Activated CD4-positive, CD25-positive, alpha-beta regulatory T cell (primary cell): ENCODE measurements at places on chromosomes 1 and 21.

- DNase-seq = no peak
Measured at GRCh38 chr1:31576201-31576669, at the start of gene TINAGL1. TINAGL1 (plus strand) TSS chr1:31576515; CDS start chr1:31577149, 634 bp downstream.

DNA sequence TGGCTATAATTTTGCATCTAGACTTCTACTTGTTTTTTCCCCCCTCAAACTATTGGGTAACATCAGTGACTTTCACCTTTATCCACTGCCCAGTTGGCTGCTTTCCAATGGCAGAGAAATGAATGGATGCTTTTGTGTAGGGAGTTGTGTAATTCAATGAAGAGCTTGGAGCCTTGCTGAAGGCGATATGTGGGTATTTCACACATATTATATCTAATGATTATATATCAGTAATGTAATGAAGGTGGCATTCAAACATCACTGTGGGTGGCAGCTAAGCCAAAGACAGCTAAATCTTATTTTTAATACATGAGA, 81.2 kb downstream of the TGFB2 start:
- DNase-seq = no peak

GRCh38 chr1:46166521-46167462, 8.1 kb upstream of the TSPAN1 start:
- no peak for DNase-seq

GRCh38 chr1:86356247-86356646, 39.9 kb downstream of the ODF2L start:
- DNase-seq = no peak

GRCh38 chr1:225254676-225255075, 173.2 kb downstream of the LBR start:
- no peak for DNase-seq

GRCh38 chr1:43465505-43466067, 11.9 kb upstream of the HYI start:
- no peak for DNase-seq

DNA sequence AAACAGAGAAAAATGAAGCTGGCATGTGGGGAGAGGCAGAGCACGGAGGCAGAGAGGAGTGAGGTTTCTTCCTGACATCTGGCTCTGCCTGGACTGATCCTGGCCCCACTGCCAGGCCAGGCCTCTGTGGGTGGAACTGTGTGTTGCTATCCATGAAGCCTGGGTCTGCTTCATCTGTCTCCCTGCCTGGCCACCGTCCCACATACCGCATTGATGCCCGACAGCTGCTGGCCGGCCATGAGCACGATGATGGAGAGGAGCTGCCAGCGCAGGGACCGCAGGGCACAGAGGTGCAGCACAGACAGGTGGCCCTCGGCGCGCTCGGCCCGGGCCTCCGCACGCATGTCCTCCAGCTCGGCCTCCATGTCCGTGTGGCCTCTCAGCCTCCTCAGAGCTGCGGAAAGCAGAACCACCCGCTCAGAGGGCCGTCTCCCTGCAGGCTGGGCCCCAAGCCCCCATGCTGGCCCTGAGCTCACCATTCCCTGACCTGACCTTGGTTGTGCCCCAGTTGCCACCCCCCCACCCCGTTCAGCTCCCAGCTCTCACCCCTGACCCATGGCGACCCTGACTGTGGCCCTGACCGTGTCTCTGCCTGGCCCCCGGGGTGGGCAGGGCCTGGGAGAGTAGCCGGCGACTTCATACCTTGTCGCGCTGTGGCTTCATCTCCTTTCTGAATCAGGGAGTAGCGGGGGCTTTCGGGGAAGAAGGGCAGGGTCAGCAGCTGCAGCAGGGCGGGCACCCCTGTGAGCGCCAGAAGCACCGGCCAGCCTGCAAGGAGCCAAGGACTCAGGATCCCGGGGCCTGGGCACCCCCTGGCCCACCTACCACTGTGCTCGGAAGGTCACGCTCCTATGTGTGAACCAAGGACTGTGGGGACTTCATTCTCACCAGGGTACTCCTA, 11.5 kb downstream of the SLC2A7 start:
- no peak for DNase-seq

- no peak for DNase-seq
Measured at GRCh38 chr1:181152892-181153633, 64.6 kb downstream of the IER5 start.

- no peak for DNase-seq
Measured at GRCh38 chr1:15683345-15684039, 628 bp upstream of the PLEKHM2 start.

DNA sequence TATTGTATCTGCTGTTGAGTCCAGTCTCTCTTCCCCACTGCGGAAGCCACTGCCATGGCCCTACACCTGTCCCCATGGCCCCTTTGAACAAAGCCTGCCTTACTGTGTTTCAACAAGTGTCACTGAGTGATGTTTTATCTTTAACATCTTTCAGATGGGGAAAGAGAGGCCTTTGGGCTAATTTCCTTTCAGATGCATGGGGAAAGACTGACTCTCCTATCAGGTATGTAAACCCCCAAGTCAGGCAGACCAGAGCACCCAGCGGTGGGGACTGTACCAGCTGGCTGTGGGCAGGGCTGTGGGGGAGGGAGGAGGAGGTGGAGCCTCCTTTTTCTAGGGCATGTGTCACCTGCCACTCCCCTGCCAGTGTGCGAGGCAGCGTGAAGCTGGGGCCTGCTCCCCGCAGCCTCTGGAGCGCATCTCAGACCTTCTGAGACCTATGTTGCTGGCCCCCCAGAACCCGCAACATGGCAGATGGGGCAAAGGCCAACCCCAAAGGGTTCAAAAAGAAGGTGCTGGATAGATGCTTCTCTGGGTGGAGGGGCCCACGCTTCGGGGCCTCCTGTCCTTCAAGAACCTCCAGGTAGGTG, at the start of gene PLA2G2F:
Gene PLA2G2F, plus strand, starts transcription at position 363 of the 590 bp plus-strand sequence. Its CDS starts 105 bp downstream, at position 468.
- no peak for DNase-seq

GRCh38 chr1:97505289-97505688, 415.5 kb downstream of the DPYD start:
- DNase-seq = no peak

DNA sequence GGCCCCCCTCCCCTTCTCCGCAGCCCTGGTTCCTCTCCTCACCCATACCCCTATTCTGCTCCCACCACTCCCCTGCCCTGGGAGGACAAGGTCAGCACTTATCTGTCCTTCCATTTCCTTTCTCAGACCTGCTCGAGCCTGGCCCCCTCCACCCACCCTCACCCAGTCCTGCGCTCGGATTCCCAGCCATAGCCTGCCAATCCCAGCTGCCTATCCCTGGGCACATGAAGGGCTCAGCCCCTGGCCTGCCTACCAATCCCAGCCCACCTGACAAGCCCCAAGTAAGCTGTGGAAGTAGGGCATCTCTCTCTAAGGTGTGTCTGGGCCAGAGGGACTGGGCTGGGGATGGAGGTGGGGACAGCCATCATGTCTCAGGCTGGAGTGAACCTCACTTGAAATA, 5.4 kb downstream of the BLACAT1 start:
- no peak for DNase-seq

- DNase-seq = no peak
Measured at GRCh38 chr1:198978523-198978922, 339.7 kb downstream of the PTPRC start.

GRCh38 chr1:91226741-91227140, 177.9 kb downstream of the HFM1 start:
- DNase-seq = no peak

DNA sequence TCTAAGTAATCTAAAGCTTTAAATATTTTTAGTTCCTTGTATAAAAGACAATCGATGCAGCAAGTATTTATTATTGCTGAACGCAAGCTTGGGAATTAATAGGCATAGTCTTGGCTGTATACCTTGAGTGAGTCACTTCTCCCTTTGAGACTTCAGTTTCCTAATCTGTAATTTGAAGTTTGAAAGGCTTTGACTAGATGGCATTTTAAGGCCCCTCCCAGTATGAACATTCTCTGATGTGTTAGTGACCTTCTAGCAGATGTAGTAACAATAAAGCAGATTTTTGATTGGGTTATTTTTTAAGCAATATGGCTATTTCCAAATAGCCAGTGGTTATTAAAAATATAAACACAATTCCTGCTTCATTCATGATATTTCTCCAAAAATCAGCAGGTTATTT, 58.2 kb downstream of the DUSP10 start:
- no peak for DNase-seq

- no peak for DNase-seq
Measured at GRCh38 chr1:237012788-237013383, 8.6 kb upstream of the MT1HL1 start.

DNA sequence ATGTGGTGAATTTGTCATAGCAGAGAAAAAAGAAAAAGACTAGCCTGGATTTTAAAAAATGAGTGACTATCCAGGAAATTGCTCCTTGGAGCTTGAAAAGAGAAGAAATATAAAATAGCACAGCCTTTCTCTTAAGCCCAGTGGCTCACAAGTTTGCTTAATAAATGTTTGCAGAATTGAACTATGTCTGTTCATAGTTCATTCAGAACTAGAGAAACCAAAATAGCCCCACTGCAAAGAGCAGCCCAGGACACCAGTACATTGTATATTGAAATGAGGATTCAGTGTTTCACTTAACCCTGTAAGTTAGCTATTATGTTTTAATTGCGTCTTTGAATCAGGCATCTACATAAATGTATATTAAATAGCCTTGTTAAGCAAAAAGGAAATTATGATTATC, 88.8 kb downstream of the NR5A2 start:
- no peak for DNase-seq

GRCh38 chr1:56188855-56189254, 390.5 kb downstream of the PLPP3 start:
- DNase-seq = no peak

DNA sequence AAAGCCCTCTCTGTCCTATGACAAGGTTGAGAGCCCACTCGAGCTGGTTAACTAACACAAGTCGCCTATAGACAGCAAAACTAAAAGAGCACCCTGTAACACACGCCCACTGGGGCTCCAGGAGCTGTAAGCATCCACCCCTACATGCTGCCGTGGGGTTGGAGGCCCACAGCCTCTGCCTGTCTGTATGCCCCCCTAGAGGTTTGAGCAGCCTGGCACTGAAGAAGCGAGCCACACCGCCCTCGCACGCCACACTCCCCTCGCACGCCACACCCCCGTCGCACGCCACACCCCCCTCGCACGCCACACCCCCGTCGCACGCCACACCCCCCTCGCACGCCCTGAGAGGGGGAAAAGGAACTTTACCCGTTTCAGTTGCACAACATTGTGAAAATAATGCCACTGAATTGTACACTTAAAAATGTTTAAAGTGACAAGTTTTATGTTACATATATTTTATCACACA, 13.2 kb upstream of the HMGCL start:
- DNase-seq = peak; percentile 52

DNA sequence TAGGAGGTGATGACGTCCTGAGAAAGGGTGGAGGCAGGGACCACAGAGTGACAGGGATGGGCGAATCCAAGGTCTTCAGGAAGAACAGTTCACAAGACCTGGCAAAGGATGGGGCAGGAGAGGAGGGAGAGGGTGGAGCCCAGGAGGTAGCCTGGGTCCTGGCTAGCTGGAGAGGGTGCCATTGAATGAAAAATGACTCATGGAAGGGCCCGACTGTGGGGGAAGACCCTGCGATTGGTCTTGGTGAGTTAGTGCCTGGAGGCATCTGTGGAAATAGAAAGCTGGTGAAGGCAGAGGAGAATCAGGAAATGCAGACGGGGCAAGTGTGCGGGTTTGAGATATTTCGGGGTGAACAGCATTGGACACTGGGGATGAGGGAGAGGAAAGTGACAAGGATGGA, 60.3 kb upstream of the SLC45A1 start:
- no peak for DNase-seq

DNA sequence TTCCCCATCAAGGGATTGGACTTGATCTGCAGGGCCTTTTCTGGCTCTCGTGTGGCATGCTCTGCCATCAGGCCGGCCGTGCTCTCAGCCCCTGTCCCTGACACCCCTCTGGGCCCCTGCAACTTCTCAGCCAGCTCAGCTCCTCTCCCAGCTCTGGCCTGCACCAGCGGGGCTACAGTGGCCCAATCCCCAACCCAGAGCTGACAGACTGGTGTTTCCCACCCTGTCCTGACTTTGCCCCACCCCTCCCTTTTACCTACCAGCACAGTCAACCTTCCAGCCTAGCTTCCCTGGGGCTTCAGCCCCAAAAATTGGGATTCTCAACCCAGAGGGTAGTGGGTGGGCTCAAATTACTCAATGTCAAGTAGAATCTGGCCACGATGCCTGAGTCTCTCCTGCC, 149.3 kb downstream of the SYF2 start:
- no peak for DNase-seq

GRCh38 chr21:41478319-41479177, 29.4 kb downstream of the TMPRSS2 start:
- DNase-seq = no peak

DNA sequence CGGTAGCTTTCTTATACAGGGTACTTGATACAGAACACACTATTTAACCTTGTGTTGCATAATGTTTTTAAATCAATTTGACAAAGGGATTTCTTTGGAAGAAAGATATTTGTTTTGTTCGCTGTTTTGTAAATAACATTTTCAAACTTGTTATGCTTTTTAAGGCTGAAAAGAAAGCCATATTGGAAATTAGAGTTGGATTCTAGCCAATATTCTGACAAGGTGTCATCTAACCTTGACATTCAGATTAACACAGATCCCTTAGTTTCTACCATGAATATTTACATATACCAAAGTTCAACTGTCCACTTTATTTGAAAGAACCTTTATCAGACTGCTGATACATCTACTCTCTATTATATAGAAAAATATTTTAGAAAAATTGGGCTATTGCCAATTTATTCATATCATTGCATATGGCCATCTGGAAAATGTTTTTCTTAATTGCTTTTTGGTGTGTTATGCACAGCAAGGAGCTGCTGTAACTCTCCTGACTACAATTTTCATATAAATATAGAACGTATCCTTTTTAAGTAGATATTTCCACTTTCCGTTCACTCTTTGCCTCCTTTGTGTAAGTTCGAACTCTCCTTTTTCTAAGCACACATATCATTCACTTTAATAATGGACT, 206.3 kb downstream of the NCAM2 start:
- DNase-seq = no peak

GRCh38 chr1:53585565-53585964, 126.4 kb downstream of the DMRTB1 start:
- DNase-seq = no peak

GRCh38 chr1:207002724-207003146, 29.8 kb downstream of the C1orf116 start:
- DNase-seq = no peak

- DNase-seq = no peak
Measured at GRCh38 chr1:39086865-39087409, 60.8 kb downstream of the NDUFS5 start.

DNA sequence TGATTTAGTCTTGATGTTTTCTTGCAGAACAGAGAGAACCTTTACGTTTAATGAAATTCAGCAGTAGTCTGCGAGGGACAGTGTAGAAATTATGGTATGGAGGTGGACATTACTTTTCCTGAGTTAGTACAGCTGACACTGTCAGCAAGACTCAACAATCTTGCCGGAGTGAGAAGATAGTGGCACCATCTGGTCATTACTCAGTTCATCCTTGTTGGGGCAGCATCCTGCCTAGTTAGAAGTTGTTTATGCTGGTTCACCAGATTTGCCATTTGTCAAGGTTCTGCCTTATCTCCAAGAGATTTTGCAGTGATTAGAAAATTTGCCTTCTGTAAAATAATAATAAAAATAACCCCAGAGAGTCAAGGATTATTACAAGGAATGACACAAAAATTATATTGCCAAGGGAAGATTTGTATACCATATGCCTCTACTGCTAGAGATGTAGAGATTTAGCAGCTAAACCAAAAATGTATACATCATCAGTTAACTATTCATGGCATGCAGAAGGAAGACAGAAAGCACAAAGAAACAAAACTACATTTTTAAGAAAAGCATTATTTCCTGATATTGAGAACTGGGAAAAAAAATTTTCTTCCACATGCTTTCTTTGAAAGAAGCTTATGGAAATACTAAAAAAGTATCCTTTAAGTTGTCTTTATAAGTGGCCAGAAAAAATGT, 1967.4 kb downstream of the NCAM2 start:
- DNase-seq = no peak
